ENCODE measurements at places on chromosomes 11 and 22.

DNA sequence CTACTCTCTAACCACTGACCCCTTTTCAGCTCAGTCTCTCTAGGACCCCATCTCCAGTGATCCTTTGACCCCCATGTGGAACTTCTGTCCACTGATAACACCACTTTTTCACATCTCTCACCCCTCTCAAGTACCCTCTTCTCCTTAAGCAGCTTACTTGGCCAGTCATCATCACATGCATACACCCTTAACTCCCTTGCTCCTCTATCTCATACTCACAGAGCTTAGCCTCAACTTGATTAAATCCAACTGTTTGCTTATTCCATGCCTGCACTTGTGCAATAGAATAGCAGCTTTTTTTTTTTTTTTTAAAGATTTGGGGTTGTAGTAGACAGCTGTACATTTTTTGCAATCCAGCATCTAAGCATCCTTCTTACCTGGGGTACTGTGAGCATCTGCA, 22.2 kb downstream of the AQP11 start:
- no peak for DNase-seq

DNA sequence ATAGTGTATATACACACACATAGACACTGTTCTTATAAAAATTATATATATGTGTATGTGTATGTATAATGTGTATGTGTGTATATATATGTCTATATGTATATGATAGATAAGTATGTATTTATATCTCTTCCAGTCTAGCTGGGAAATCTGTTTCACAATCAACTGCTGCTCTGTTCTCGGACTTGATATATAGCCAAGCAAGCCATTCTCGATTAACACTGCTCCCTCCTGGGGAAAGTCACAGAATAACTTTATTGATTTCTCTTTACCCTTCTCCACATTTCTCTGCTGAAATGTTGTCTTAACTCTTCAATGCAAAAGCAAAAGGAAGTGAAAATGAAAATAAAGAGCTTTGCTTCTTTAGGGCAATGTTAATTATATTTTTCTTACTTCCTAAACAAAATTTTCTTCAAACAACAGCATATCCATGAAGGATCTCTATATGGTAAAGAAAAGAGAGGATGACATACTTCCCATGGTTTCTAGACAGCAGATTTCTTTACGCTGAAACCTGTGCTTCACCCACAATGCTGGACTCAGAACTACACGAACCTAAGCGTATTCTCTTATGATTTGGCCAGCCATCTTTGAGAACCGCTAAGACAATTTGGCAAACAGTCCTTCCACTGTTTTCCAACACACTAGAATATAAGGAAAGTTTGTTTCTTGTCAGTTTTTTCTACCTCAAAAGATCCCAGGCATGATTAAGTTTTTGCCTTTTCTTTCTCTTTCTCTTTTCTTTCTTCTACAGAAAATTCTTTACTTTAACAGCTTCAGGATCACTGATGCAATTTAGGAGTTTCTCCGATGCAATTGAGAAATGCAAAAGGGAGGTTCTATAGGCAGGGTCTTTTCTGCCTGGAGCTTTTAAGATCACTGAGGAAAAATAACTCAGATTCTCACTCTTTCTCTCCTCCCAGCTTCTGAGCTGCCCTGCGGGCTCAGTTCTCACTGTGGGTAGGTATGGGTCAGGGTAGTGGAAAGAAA, 1.9 kb downstream of the BLID start:
- DNase-seq = peak; percentile 51

DNA sequence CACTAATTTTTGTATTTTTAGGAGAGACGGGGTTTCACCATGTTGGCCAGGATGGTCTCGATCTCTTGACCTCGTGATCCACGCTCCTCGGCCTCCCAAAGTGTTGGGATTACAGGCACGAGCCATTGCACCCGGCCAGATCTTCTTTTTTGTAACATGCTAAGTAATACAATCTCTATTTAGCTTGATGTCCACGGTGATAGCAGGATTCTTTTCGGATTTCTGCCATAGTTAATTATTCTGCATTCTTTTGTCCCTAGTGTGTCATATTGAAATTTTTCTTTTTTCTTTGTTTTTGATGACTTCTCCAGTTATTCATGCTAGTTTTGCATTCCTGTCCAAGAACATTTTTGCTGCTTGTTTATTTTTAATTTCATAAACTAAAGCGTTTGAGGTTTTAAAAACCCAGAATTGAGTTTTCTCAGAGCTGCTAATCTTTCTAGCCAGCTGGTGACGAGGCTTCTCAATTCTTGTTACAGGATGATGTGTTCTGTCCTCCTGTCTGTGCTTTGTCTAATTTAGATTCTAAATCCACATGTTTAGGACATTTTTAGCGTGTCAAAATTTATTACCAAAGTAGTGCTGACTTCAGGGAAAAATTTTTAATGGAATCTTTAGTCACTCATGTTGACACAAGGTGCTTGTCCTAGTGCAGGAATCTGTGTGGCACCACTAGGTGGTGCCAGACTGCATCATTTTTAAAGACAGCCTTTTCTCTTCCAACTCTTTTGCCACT, 21.8 kb downstream of the NF2 start:
- peak; percentile 60 for DNase-seq

GRCh38 chr11:78841456-78842060, 266.9 kb upstream of the NARS2 start:
- no peak for DNase-seq

DNA sequence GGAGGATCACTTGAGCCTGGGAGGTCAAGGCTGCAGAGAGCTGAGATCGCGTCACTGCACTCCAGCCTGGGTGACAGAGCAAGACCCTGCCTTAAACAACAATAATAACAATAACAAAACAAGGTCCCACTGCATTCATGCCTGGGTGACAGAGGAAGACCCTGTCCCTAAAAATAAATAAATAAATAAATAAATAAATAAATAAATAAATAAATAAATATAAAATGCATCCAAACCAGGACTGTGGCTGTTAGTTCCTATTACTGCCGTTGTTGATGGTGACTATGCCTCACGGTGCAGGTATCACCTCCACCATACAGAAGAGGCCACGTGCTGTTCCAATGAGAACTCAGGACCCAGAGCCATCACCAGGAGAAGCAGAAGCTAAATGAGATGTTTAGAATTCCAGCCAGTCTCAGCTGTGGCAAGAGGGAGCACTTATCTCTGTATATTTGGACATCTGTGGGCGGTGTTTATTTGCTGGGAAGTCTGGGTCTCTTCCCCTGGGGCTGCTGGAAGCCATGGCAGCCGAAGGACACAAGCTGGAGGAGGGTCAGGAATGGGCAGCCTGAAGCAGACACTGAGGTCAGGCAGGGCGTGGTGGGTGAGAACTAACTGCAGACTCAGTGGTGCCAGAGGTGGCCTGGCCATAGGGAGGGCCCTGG, 21.6 kb downstream of the C11orf86 start:
- no peak for DNase-seq

GRCh38 chr11:47329431-47329986, 23.0 kb downstream of the MYBPC3 start:
- no peak for DNase-seq

- DNase-seq = no peak
These were observed 132.1 kb downstream of the DSCAML1 start for GRCh38 chr11:117664897-117665296.

GRCh38 chr11:46308631-46309419, 31.4 kb downstream of the CREB3L1 start:
- peak; percentile 65 for DNase-seq

GRCh38 chr22:37440875-37441274, 13.6 kb upstream of the ELFN2 start:
- DNase-seq = no peak

GRCh38 chr11:116842909-116843308, 5.5 kb upstream of the APOA1 start:
- DNase-seq = no peak

DNA sequence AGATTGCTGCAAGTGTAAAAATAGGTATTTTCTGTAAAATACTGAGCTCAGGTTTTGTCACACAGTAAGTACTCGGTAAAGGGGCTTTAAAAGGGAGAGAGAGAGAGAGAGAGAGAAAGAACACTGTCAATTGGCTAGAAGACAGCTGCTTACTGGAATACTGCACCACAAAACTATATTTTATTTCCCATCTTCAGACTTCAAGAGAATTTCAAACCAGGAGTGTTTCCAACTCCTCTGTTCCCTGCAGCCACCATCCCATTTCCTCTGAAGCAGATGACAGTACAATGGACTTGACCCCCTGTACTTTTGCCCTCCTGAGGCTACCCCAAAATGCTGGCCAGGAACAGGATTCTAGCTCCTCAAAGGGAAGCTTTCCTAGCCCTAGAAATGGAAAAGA, 89.7 kb downstream of the RELT start:
- no peak for DNase-seq

GRCh38 chr11:94574193-94574961, 7.2 kb downstream of the PIWIL4 start:
- peak; percentile 84 for DNase-seq

- no peak for DNase-seq
These were observed 54.0 kb upstream of the CCDC188 start for GRCh38 chr22:20204806-20205205.

- no peak for DNase-seq
These were observed 17.3 kb downstream of the RPL27A start for GRCh38 chr11:8699903-8700302.

DNA sequence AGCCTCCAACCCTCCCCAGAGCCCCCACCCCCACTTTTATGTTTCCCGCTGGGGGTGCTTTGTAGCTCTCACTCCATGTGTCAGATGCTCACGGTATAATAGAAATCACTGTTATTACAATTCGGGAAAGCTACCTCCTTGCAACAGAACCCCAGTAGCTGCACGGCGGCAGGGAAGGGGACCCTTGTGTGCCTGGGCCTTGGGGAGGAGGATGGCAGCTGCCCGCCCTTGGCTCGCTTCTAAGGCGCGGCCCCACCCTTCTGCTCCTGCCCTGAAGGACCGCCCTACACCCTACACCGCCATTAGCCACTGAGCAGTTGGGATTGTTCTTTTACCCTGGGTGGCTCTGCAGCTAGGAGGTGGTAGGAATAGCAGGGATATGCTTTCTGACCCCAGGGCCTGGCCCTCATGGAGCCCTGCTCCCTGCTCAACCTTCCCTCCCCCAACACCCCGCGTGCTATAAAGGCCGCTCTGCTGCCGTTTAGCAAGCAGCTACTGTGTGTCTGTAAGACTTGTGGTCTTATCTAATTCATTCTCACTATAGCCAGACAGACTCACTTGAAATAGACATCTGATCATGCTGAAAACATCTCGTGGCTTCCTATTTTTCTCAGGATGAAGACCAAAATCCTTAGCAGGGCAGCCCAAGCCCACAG, 219.7 kb downstream of the CEP164 start:
- DNase-seq = no peak

DNA sequence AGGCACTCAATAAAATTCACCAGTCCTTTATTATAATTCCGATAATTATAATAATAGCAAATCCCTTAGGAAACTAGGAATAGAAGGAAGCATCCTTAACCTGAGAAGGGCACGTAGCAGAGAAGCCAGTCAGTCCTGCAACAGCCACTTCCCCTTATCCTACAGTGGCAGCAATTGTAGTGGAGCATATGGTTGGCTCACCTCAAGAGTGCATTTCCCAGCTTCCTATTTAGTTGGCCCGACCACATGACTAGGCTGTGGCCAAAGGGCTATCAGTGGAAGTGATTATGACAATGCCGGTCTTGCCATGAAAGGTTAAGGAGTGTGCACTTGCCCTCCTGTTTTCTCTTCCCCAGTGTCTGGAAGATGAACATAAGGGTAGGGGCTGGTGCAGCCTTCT, 27.0 kb downstream of the TESMIN start:
- peak; percentile 52 for DNase-seq

- no peak for DNase-seq
These were observed 585.7 kb downstream of the INSC start for GRCh38 chr11:15700456-15700855.

GRCh38 chr11:65806979-65807378, 20.1 kb downstream of the OVOL1 start:
- no peak for DNase-seq

GRCh38 chr11:128890543-128891368, at the start of gene KCNJ5:
KCNJ5 (plus strand) TSS chr11:128891356; CDS start chr11:128911274, 19,918 bp downstream.
- peak; percentile 21 for DNase-seq

GRCh38 chr11:94895971-94896370, 77.4 kb downstream of the CWC15 start:
- peak; percentile 13 for DNase-seq

DNA sequence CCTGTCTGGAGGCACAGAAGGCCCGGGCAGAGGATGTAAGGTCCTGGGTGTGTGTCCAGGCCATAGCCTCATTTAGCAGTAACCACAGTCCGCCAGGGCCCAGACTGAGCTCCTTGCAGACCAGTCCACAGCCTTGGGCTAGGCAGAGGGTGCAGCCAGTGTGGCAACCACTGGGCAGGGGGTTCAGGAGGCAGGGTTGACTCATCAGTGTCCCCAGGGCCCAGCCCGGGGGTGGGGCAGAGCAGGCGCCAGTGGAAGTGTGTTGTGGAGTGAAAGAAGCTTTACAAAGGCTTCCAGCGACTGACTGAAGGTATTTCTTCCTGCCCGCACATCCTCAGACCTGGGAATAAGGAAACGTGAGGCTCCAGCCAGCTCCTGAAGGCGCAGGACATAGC, 27.7 kb upstream of the WNT11 start:
- peak; percentile 22 for DNase-seq

GRCh38 chr11:113184498-113184897, 129.9 kb upstream of the TTC12 start:
- DNase-seq = peak; percentile 93

DNA sequence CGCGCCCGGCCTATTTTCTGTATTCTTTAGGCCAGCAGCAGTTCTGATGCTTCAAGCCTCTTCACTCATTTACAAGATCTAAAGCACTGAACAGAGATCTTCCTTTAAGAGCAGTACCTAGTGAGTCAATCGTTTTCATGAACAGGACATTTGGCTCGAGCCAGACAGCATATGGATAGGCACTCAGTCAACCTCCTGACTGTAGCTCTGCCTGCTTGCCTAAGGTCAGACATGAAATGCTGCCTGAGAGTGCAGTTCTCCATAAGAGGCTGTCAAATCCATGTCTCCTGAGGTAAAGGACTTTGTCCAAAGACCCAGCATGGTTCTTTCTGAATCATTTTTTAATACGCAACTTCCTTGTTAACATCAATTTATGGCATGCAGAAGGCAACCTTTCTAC, 941.2 kb downstream of the DLG2 start:
- no peak for DNase-seq

GRCh38 chr11:12818333-12819015, 144.3 kb downstream of the TEAD1 start:
- no peak for DNase-seq

DNA sequence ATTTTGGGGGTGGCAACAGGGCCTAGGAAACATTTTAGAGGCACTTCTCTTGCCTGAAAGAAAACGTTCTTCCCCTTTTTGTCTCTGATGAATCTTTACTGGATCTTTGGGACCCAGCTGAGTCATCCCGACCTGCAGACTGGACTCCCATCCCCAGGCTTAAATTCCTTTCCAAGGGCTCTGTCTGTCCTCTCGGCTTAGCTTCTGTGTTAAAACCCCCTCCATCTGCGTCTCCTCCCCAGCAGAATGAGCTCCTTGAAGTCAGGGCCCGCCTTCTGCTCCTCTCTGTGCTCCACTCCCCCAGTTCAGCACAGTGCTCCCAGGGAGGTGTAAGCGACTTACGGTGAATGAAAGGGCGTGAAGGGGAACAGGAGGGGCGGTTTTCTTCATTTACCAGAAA, 895 bp upstream of the DAGLA start:
- DNase-seq = peak; percentile 72

- no peak for DNase-seq
These were observed 64.3 kb downstream of the TMEM135 start for GRCh38 chr11:87101956-87102580.
